Daoy (cell line): ENCODE measurements at places on chromosomes 16 and 17. TPM values are rescaled to one million over a fixed set of nuclear protein-coding genes. Genes with fewer than 3 reads are reported as not detected.

GRCh38 chr16:55711959-55712876 is 56.4 kb downstream of the SLC6A2 start:
- DNase-seq = peak; percentile 55

DNA sequence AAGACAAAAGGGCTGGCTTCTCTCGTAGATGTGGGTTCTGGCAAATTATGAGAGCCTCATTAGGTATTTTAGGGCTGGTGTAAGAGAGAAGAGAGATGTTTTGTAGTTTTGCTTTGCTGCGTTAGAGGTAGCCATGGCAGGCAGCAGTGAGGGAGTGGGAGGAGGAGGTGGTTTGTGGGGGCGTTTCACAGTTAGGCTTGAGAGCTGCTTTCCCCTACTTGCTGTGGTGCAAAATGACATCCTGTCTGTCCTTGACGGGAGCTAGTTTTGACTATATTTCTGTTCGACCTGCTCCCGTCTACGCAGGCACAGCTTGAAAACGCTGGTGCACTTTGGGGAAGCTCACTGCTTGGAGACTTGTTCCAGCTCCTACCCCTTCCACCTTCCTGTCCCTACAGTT is 75.5 kb downstream of the SLC5A11 start:
- DNase-seq = no peak

- no peak for DNase-seq
These were observed 52.0 kb upstream of the ZNF629 start for GRCh38 chr16:30838876-30839471.

KRTAP3-1 gene
- total RNA-seq = not detected in 2 replicates

DNA sequence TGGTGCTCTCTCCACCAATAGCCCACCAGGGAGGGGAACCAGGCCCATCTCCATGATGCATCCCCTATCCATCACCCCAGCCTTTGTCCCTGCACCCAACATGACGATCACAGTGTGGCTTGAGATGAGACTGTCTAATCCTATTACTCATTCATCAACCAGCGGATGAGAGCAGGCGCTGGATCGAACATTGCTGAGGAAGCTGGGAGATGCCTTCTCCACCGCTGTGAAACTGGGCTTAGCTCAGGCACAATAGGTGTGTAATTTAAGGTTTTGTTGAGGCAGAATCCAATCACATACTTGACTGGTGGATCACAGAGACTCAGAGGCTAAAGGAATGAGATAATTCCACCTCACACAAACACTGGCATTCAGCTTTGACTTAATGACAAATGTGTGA is 64.6 kb upstream of the IRX3 start:
- DNase-seq = no peak

DNA sequence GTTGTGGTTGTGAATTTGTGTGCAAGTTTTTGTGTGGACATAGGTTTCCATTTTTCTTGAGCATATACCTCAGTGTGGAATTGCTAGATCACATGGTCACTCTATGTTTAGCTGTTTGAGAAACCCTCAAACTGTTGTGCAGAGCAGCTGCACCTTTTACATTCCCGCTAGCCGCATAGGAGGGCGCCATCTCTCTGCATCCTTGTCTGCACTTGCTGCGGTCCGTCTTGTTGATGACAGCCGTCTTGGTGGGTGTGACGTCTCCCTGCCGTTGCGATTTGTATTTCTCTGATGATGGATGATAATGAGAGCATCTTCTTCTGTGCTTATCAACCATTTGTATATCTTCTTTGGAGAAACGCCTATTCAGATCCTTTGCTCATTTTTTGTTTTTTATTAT is 25.1 kb upstream of the IL17C start:
- DNase-seq = no peak

HIGD1B gene
- not detected in 2 replicates for total RNA-seq

GRCh38 chr16:64880994-64881393 is 240.9 kb downstream of the CDH11 start:
- no peak for DNase-seq

- DNase-seq = no peak
These were observed 8.0 kb downstream of the TNFAIP1 start for GRCh38 chr17:28343491-28343932.

GRCh38 chr17:2909175-2909845 is 113.1 kb downstream of the RAP1GAP2 start:
- DNase-seq = no peak

KIF18B gene
- total RNA-seq = 4.9 and 8.4 TPM in 2 replicates

GRCh38 chr17:19551591-19552148 is 18.0 kb downstream of the SLC47A1 start:
- DNase-seq = no peak

FASN gene
- 49.5 and 65.1 TPM in 2 replicates for total RNA-seq
